ENCODE measurements at places on chromosomes 7 and 10.

GRCh38 chr7:30091491-30091912 is 43.3 kb upstream of the MTURN start:
- peak; percentile 25 for DNase-seq

GRCh38 chr7:79465551-79465950 is 12.1 kb upstream of the MAGI2 start:
- DNase-seq, result no peak

DNA sequence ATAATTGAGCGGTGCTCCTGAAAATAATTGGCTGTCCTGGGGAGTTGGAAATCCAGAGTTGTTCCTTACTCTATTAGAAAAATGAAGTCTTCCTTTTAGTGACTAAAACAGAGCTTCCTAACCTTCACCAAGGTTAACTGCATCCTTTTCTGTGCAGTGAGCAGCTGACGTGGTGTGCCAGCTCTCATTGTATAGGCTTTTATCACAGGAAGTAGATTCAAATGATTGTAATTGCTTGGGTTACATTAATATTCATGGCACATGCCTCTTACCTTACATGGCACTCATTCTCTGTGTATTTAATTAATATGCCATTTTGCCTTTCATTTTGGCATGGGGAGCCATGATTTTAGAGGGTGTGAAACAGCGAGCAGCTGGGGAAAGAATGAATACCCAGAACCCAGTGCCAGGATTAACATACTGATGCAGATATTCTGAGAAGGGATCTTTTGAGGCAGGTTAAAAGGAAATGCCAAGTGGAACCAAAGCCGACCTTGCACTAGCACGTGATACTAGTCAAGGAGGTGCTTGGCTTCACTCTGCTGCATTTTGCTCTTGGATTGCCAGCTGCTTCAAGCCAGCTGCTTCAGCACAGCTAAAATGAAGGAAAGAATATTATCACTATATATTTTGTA is 115.3 kb downstream of the ST7 start:
- peak; percentile 31 for DNase-seq

- DNase-seq, result no peak
These were observed 928.0 kb upstream of the POT1 start for GRCh38 chr7:125857606-125858005.

DNA sequence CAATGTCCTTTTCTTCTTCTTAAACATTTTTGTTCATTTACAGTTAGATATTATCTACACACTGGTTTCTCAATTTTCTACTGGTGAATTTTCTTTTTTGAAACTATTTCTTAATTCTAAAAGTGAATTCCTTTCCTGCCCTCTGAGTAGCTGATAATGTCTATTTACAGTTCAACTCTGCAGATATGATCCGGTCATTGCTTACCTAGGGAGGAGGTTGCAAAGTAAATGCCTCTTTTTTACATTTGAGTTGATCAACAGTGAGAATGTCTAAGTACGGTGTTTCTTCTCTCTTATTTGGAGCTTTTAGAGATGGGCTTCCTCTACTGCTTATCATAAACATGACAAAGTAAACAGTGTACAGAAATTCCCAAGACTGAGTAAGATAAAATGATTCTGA is 20.6 kb upstream of the ORC5 start:
- no peak for DNase-seq

DNA sequence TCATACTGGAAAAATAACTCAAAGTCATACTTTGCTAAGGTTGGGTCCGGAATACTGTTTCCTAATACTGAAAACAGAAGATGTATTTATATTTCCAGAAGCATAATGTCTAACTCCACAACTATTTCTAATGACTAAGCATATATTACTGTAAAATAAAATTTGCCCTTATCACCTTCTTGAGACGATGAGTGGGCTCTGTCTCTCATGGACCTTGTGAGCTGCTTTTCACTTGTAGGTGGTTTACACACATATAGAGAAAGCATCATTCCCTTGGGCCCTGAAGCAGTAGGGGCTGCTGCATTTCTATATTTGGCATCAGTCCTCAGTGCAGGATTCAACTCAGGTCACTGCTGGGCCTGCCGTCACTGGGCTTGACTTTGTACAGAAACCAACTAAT is 10.7 kb upstream of the FAM13C start:
- no peak for DNase-seq

DNA sequence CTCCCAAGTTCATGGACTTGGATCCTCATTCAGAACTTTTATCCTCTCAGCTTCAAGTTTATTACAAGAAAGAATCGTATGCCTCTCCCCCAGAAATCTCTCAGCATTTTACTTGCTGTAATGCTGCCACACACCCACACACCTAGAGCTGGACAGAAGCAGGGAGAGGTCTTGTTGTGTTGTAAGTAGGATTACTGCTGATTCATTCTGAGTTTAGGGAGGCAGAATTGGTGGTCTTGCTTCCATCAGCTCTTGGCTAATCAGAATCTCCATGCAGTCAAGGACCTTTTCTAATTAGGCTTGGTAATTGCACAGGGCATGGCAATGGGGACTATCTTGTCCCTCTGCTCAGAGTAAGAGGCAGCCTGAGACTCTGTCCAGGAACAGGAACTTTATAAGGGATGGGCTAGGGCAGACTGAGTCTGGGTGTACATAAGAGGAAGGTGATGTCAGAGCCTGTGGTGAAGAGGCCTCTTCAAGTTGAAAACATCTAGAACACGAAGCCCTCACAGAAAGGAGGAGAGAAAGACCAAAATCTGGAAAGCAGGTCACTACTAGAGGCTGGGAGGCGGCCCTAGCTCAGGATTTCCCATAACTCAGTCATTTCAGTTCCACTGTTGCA is 7.0 kb upstream of the PTPRE start:
- DNase-seq, result no peak

- no peak for DNase-seq
These were observed 7.7 kb downstream of the CASP2 start for GRCh38 chr7:143295870-143296269.

- DNase-seq, result no peak
These were observed 376.9 kb downstream of the CALN1 start for GRCh38 chr7:72035266-72035665.

GRCh38 chr10:119314486-119314885 is 107.1 kb downstream of the GRK5 start:
- DNase-seq, result no peak
